Right renal pelvis (tissue), 4 donors: ENCODE measurements at places on chromosomes 7 and 10. TPM values are rescaled to one million over a fixed set of nuclear protein-coding genes. Genes with fewer than 3 reads are reported as not detected.

DNA sequence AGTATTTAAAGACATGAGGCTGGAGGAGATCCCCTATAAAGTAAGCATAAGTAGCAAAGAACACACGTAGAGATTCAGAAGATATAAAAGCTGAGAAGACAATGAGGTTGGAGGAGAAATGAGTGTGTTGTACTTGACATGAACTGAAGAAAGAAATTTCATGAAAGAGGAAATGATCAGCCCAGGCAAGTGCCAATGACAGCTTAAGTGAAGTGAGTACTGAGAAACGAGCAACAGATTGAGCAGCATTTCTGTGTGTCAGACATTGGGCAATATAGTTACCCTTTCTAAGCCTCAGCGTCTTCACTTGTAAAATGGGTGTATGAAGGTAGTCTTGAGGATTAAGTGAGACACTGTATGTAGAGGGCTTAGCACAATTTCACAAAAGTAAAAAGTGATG lies 4.8 kb upstream of the LIPA start:
- no peak for DNase-seq

GRCh38 chr7:65722361-65722792 lies 150.5 kb upstream of the VKORC1L1 start:
- DNase-seq, result no peak

ZNF239 gene
- polyA plus RNA-seq, result 11.9 TPM

- DNase-seq, result no peak
Observed at GRCh38 chr7:96822824-96823223, 113.2 kb upstream of the SEM1 start.

DNA sequence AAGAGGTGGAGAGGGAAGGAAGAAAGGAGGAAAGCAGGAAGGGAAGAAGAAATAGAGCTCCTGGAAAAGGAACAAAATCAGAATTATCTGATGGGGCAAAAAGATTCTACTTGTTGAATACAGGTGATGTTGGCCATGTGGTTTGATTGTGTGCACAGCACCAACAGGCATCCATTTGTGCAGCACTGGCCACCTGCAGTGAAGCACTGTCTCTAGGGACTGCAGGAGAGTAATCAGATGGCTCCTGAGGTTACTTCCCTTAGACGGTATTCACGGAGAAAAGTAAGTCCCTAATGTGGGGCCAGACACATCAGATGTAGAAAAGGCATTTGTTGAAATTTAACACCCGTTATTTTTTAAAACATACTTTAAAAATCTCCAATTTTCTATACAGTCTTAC lies 135.3 kb upstream of the VIPR2 start:
- DNase-seq, result no peak

NAMPT gene
- polyA plus RNA-seq, result 47.9 TPM

- DNase-seq, result no peak
Observed at GRCh38 chr10:98446151-98446660, 529 bp downstream of the HPS1 start.

- no peak for DNase-seq
Observed at GRCh38 chr7:113912876-113913275, 5.9 kb downstream of the PPP1R3A start.

DNA sequence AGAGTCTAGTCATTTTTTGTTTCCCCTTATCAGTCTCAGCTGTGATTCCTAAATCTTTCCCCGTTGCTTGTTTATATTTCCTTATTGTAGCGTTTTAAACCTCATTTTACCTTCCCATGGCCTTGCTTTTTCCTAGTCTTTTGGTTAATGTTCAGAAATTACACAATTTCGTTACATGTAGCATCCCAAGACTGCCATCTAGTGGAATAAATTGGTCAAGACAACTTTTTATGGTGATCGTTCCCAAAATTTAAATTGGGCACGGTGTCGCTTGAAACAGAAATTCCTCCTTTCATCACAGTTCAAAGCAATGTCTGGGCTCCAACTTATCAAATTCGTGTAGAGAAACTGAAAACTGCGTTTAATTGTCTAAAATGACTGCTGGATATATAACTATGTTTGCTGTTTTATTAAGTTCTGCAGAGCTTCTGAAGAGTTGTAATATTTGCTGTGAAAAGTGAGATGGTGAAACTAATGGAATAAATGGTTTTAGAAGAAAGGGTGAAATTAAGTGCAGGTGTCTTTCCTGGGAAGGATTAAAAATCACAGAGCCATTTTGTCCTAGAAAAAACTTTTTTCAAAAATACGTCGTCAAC lies 370.2 kb downstream of the PHF14 start:
- peak; percentile 31 for DNase-seq

SGCE gene
- polyA plus RNA-seq, result 94.7 TPM

DNA sequence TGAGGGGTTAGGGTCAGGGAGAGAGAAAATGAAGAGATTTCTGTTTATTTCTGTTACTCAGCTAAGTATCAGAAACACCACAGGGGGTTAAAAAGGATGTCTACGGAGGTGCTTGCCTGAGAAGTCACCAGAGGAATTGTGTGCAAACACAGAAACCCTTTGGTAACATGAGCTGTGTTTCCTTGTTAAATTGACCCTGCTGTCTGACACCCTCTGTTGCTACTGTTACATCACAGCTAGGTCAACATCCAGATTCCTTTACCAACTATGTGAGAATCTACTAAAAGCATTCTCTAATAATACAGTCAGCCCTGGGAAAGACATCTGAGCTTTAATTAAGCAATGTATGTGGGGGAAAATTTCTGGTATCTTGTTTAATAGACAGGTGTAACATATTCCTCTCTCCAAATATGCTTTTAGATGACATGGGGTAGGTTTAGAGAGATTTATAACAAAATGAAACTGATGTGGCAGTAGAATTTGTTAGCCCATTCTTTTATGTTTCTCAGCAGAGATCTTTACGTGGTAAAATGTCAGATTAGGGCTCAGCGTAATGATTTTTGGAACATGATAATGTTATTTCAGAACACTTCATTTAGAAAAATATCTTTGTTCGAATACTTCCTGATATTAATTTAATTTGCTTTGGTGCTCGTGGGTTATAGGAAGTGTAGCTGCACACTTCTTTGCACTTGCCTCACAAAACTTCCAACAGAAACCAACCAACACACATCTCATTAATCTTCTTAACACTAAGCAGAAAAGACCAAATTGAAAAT lies 168.0 kb upstream of the AHR start:
- DNase-seq, result no peak

DNA sequence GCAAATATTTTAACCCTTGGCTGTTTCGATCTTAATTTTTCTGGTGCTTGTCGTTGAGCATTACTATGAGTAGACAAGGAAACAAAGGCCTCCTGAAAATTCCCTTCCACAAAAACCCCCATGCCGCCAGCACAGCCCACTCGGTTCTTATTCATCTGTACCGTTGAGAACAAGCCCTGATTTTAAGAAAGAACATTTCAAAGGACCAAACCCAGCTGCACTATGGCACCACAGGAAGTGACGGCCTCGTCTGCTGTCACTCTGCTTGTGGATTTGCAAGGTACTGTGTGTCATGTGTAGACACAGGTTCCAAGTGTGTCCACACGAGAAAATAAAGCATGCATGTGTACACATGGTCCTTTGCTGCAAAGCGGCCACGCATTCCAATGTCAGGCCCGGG lies 285.2 kb downstream of the DNAJB6 start:
- no peak for DNase-seq

DNA sequence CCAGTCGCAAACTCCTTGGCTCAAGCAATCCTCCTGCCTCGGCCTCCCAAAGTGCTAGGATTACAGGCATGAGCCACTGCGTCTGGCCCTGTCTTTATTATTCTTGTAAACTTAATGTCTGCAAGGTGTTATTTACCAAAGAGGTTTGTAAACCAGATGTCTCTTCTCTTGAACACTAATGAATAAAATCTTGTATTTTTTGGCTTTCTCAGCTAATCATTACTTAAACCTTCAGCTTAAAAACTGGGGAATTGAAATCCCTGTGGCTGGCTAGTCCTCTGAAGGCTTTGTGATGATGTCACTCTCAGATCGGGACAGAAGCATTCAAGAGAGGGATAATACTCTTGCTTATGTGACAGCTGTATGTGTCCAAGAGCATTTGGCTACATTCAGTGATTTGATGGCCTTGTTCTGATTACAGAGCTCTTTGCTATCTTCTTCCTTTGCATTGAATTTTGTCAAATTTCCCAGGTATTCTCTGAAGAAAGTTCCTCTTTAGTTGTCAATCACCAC lies 130.3 kb downstream of the BICC1 start:
- no peak for DNase-seq

DNA sequence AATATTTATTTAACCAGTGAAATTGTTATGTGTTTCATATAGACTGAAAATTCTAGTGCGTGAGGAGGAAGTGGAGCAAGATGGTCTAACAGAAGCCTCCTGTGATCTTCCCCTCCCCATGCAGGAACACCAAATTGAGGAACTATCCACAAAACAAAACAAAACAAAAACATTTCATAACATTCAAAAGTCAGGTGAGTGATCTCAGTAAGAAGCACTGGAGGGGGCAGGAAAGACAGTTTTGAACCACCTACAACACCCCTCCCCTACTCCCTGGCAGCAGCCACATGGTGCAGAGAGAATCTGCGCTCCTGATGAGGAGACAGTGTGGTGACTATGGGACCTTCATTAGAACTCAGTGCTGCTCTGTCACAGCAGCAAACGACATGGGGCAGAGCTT lies 221.9 kb upstream of the SEMA3C start:
- DNase-seq, result no peak

- no peak for DNase-seq
Observed at GRCh38 chr10:99316374-99316773, 12.8 kb upstream of the CNNM1 start.
